Myocyte (in vitro differentiated cells): ENCODE measurements at places on chromosomes 12 and 14.

GRCh38 chr12:121483949-121484348, 84.0 kb downstream of the RNF34 start:
- no peak for DNase-seq

GRCh38 chr12:90366286-90366685, 588.7 kb downstream of the CCER1 start:
- DNase-seq: peak; percentile 73

GRCh38 chr14:24399447-24399822, 632 bp downstream of the NYNRIN start:
- DNase-seq: no peak

GRCh38 chr14:76870166-76870565, 44.0 kb downstream of the LRRC74A start:
- no peak for DNase-seq

DNA sequence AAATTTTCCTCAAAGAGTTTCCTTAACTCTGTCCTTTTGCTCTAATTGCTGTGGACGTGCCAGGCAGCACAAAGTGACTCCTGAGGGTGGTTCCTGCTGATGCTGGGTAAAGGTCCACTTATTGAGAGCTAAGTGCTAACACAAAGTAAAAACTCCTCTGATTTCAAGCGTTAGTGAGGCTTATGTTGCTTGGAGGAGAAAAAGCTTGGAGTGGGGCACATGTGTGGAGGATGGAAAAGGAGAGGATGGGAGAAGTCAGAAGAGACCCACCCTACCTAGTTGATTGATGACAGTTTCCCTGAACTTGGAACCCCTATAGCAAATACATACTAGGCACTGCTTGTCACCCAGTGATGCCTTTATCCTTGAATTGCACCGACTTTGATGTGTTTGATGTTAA, 10.1 kb upstream of the SLC11A2 start:
- no peak for DNase-seq

- no peak for DNase-seq
Observed at GRCh38 chr14:74213907-74214803, 25.1 kb upstream of the VSX2 start.

GRCh38 chr14:91303091-91303923, 58.8 kb upstream of the GPR68 start:
- DNase-seq: no peak

- DNase-seq: no peak
Observed at GRCh38 chr12:82942521-82942920, 255.8 kb downstream of the TMTC2 start.

DNA sequence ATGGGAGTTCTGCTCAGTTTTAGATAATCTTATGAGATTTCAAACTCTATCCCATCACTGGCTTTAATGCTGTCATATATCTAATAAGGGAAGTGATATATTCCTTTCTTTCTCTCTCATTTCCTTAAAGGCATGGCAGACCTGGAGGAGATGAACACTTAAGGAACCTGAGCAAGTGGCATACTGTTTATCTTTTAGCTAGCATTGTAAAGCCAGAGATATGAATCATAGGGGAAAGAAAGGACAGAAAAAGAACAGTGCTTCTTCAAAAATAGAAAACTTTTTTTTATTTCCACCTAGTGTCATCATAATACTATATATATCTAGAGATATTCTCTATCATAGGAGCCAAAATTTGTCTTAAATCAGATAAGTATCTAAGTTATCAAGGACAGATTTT, 68.3 kb upstream of the PSMA6 start:
- peak; percentile 26 for DNase-seq

- no peak for DNase-seq
Observed at GRCh38 chr12:106174876-106175275, 36.1 kb upstream of the NUAK1 start.

- no peak for DNase-seq
Observed at GRCh38 chr12:56040151-56040550, 1.6 kb upstream of the RPS26 start.

GRCh38 chr12:48077111-48077510, 28.8 kb downstream of the SENP1 start:
- no peak for DNase-seq

DNA sequence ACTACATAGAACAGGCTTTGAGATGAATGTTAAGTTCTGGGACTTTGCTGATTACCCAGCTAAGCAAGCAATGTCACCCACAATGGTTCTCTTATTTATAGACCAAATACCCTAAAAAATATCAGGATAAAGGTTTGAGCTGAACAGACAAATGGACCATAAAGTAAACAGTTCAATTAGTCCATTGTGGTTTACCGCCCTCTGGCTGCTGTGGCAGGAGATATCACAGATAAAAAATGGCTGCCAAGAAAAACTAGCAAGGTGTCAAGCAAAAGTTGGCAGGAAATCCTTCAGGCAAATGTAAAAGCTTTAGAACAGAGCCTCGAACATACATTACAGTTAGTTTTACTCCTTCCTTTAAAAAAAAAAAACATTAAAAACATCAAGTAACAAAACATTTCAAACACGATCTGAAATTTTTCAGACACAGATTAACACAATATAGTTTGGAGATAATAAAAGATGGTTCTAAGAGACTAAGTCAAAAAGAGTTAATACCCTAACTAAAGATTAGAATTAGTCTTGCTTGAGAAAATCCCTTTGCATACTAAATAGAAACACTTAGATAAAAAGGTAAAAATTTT, 41.3 kb downstream of the MED13L start:
- DNase-seq: peak; percentile 59

DNA sequence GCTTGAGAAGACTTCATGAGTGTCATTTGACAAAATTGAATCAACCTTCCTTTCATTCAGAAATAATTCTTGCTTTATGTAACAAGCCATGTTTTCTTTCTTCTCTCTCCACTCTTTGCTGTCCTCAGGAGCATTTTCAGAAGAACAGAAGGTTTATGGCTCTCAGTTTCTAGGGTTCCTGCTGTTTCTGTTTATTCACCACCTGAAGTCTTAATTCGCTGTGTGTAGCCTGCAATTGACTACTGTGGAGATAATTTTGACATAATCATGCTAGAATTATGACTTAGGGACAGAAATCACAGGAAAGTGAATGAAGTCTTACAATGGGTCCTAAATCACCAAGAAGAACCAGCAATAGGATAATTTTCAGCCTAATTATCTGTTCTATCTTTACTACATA, 7.2 kb upstream of the PLEKHG7 start:
- DNase-seq: no peak

- no peak for DNase-seq
Observed at GRCh38 chr14:70832561-70833305, 23.4 kb upstream of the MAP3K9 start.

- DNase-seq: no peak
Observed at GRCh38 chr12:49987625-49988303, 15.0 kb downstream of the AQP6 start.

DNA sequence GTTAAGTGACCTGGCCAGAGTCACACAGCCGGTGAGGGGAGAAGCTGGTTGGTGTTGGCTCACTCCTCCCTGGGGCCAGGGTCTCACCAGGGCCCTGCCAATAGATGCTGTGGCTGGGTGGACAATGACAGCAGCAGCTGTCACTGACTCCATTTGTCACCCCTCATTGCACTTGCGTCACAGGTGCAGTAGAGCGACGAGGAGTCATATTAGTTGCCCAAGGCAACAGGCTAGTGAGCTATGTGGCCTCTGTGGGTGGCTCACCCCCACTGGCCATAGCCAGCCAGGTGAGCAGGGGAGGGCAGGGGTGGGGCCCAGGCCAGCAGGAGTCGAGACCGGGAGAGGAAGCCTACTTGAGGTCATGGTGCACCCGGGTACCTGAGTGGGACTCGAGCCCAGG, 9.7 kb downstream of the SLC25A47 start:
- peak; percentile 72 for DNase-seq

DNA sequence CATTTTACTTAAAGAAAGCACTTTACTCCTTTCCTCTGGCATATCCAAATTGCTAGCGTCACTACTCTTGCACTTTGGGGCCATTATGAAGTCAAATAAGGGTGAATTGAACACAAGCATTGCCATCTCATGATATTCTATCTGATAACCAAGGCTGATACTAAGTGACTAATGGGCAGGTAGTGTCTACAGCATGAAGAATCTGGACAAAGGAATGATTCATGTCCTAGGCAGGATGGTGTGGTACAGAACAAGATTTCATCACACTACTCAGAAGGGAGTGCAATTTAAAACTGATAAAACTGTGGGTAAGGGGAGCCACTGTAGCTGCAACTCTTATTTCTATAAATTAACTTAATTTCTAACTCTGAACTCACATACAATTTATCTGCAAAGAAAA, 7.7 kb upstream of the SLC6A15 start:
- DNase-seq: no peak

DNA sequence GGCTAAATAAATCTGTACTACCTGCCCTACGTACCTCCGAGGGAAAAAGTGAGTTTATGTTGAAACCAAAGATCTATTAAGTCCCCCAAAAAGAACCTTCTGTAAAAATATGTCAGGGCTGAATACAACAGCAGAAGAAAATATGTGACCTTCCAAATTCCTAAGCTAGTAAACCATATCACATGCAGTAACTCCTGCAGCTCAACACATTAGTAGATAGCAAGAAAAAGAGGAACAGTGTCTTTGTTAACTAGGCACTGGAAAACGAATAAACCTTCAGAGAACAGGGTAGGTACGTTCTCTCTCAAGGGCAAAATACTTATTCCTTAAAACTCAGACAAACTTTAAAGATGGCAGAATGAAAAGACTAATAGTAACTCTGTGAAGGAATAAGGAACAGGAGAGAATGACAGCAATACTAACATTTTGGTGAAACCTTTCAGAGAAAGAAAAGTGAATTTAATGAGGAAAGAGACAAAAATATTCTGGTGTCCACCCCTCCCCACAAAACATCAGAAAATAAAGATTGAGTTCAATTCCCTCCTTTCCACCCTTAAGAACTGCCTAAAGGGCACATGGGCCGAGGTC, 18.0 kb downstream of the CBX5 start:
- DNase-seq: no peak

- DNase-seq: no peak
Observed at GRCh38 chr12:63777340-63777739, 2.4 kb upstream of the RXYLT1 start.

- DNase-seq: no peak
Observed at GRCh38 chr12:50394469-50395029, 1.9 kb downstream of the FAM186A start.

DNA sequence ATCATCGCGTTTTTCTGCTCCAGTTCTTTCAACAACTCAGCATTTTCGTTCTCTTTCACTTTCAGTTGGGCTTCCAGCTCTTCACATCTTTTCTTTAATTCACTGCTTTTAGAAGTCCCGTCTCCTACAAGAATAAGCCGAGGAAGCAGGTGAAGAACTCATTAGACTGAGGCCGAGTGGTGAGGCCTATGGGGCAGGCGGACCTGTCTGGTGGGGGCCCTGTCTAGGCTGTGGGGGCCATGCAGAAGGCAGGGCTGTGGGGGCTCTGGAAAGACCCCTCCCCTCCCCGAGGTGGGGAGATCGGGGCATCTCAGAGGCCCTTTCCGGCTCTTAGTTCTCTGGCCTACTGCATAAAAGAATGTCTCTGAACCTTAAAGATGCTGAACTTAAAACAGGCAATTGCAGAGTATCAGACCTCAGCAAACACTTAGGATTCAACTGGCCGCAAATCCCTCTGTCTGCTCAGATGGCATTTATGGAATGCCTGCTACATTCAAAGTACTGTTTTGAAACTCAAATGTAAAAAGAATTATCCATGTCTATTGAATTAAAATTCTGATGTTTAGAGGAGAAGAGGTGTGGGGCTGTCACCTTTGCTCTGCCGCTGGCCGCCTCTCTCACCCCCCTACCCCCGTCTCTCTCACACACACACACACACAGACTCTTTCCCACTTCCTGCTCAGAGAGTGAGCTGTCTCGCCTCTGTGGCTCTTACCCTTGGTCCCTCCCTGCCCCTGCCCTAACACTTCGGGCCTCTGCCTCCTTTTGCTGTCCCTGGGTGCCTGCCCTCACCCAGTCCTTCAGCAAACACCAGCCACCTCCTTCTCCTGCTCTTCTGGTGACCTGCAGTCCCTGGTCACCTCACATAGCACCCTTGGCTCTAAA, 34.7 kb downstream of the CCDC92 start:
- DNase-seq: no peak

DNA sequence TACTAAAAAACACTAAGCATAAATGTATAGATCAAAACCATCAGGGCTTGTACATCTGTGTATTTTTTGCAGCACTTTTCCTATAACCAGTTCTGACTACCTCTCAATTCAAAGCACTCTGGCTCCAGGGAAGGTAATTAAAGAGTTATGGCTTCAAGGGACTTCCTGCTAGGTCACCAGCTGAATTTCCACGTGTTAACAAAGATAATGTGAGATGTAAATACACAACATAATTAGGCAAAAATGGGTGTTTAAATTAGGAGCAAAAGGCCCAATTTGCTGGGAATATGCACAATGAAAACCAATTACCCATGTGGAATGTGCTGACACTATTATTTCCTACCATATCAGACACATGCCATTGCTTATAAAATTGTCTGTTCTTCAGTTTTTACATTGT, 513.4 kb upstream of the FLRT2 start:
- no peak for DNase-seq

GRCh38 chr12:130043685-130044406, 118.4 kb upstream of the FZD10 start:
- DNase-seq: no peak
